Activated T-helper 1 cell treated with anti-CD3 and anti-CD28 coated beads, Interleukin-12 subunit alpha, Interleukin-12 subunit beta, Interleukin-2, Interleukin-4 antibody, amounts not matched to agents 30 ng/mL and 10 ng/mL and 1 ng/mL, durations not matched to agents 14 hours and 24 hours and 36 hours (primary cell): ENCODE measurements at places on chromosomes 4 and X. TPM values are rescaled to one million over a fixed set of nuclear protein-coding genes. Genes with fewer than 3 reads are reported as not detected.

Gene CFP
- 2.3 and 4.9 TPM in 2 replicates for total RNA-seq

Gene HHIP
- not detected in 2 replicates for total RNA-seq

Gene COL25A1
- not detected in 2 replicates for total RNA-seq

Gene KLHL4
- total RNA-seq, result not detected in 2 replicates

Gene AFAP1
- total RNA-seq, result 48.3 and 48.4 TPM in 2 replicates

Gene CXXC4
- not detected in 2 replicates for total RNA-seq

Gene TMEM255A
- not detected in 2 replicates for total RNA-seq

Gene DDIT4L
- total RNA-seq, result 0.34 and 0.76 TPM in 2 replicates

Gene TCP11X2
- not detected in 2 replicates for total RNA-seq

Gene NPY1R
- total RNA-seq, result not detected in 2 replicates

Gene PDE6B
- total RNA-seq, result 9.8 and 10.1 TPM in 2 replicates

Gene TMEM154
- 13.0 and 13.3 TPM in 2 replicates for total RNA-seq

Gene PAK3
- 0.03 TPM in 1 of 2 replicates, not detected in the other for total RNA-seq
